ENCODE measurements at places on chromosomes 2 and 18.

- DNase-seq = no peak
Measured at GRCh38 chr2:57160976-57161375, 885.6 kb upstream of the VRK2 start.

GRCh38 chr2:182447863-182448262 is 21.0 kb upstream of the PDE1A start:
- no peak for DNase-seq

DNA sequence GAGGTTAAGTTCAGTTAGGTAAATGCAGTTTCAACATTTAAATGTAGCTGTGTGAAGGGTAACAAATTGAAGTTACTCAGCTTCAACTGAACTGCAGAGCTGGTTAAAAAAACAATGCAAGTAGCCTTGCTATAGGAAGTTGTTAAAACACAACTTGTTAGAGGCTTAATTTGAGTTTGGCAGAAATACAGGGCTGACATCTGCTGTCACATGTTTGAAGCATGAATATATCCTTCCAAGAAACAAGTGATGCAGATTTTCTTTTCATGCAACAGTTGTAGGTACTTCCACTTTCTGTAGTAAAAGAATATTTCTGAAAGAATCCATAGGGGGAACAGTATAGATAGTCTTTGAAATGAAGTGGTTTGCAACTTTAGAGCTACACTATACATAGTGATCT is 208.7 kb upstream of the RASGRP3 start:
- no peak for DNase-seq

DNA sequence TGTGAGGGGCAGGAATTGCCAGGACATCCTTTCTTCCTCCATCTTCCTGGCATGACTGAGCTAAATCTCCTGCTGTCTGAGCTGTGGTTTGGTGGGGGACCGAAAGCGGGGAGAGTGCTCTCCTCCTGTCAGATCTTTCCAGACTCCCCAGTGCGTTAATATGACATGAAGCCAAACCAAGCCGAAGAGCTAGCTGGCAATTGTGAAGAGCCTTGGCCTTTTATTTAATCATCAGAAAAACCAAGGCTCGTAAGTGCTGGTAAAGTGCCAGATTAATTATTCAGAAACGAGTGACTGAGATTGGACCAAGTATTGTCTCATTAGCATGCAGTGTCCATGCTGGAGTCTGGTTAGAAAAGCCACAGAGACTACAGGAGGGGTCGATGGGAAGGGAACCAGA is 14.5 kb upstream of the LRPPRC start:
- no peak for DNase-seq

DNA sequence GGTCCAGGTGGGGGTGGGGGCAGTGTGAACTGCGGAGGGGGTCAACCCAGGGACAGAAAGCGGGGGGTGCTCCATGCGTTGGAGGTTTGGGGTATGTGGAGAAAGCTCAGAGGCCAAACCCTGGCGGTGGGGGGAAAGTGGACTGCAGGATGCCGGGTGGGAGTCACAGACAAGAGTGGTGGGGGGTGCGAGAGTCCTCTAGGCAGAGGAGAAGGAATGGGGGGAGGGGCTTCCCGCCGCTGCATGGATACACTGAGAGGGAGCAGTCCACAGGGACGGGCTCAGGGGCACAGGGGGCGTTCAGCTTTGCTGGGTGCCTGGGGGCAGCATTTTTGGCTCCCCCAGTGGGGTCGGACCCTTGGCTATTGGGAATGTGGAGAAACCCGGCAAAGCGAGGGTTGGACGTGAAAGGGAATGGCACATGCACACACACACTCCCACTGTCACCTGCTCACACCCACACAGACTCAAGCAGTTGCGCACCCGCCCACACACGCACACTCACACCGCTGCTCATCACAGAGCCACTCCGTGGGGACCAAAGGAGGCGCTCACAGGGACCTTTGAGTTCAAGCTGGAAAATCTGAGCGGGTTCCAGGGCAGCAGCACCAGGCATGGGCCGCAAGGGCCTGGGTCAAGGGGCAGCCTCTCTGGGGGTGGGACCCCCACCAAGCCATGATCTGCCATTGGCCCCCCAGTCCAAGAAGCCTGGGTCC is 7.7 kb downstream of the GBX2 start:
- DNase-seq = no peak

DNA sequence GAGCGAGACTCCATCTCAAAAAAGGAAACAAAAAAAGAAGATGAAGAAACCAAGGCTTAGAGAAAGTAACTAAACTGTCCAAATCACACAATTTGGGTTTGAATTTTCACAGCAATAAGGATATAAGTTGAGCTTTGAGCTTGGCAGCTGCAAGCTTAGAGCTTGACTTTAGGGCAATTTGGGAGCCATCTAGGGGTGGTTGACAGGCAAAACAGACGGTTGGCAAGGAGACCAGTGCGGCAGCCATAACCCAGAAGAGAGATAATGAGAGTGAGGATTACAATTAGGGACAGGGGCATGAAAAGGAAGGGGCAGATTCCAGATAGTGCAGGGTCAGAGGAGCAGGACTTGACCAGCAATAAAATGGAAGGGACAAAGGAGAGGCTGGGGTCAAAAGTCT is 382.2 kb upstream of the HNRNPA3 start:
- no peak for DNase-seq

DNA sequence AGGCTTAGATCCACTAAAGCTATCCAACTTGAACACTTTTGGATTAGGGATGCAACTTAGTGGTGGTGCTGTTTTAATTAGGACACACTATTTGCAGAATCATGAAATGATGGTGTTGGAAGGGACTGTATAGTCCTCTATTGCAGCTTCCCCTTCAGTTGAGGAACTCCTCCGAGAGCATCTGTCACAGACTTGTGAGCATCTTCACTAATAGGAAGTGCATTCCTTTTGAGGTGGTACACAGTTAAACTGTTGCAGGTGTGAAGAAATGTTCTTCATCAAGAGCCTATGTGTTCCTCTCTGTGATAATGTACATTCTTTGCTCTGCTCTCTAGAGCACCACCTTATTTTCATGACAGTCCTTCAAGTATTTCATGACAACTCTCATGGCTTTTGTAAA is 197.4 kb downstream of the CAMKMT start:
- DNase-seq = no peak

- peak; percentile 74 for DNase-seq
Measured at GRCh38 chr2:218216674-218217359, at the start of gene ARPC2. Gene ARPC2 (plus strand): TSS chr2:218217189. CDS start chr2:218217471, 282 bp downstream.

- DNase-seq = peak; percentile 56
Measured at GRCh38 chr2:31297751-31298150, 63.8 kb downstream of the EHD3 start.

DNA sequence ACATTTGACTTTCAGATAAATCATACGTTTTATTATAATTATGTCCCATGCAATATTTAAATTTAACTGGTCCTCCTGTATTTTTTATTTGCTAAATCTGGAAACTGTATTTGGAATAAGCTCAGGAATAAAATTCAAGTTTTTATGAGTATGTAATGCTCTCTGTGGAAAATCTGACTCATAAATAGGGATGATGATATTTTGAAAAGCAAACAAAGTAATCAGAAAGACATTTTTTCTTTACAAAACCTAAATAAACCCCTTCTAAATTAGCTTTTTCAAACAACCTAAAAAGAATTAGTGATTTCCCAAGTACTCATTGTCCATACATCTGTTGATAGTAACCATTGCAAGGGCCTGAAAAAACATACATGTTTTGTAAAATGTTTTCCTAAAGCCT is 41.1 kb downstream of the ASB1 start:
- DNase-seq = no peak

GRCh38 chr2:180985771-180986395 is 5.5 kb downstream of the UBE2E3 start:
- DNase-seq = no peak

- no peak for DNase-seq
Measured at GRCh38 chr18:48784656-48785055, 166.1 kb downstream of the SMAD7 start.

DNA sequence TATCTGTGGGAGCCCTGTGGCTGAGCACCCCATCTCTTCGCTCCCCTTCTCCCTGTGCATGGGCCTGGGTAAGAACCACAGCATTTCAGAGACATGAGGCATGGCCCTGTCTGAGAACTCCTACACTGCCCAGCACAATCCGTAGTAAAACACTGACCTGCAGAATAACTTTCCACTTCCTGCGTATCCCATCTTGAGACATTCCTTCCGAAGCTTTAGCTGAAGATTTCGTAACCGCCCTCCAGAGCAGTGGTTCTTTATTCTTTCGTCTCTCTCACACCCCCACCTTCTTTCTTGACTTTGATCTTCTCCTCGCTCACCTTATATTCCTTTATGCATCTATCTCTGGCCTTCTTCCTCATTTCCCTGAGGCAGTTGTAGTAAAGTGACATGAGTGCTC is 381.1 kb downstream of the HRH4 start:
- DNase-seq = no peak

DNA sequence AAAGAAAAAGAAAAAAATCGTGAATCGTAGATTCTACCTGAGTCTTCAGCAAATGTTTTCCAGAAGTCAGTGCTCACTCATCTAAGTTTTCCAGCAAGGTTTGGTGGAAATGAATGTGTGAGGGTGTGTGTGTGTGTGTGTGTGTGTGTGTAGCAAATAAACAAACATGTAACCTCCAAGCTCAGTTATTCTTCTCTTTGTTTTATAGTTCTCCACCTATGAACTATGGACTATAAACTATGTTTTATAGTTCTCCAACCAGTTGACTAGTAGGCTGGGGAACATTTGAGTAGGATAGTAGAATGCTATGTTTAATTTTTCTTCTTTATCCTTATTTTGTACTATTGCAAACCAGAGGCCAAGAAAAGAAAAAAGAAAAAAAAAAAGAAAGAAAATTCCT is 44.6 kb upstream of the SERPINE2 start:
- DNase-seq = no peak

DNA sequence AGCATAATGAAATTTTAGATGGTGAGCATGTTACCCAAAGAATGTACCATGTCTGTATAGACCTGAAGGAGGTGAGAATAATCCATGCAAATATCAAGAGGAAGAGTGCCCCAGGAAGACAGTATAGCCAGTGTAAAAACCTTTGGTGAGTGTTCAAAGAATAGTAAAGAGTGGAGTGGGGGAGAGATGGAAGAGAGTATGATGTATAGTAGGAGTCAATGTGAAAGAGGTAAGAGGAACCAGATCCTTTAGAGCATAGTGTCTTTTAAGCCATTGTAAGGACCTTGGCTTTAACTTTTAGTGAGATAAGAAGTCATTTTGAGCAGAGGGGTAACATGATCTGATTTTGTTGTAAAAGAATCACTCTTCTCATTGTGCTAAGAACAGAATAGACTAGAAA is 1052.3 kb upstream of the ZEB2 start:
- DNase-seq = no peak

DNA sequence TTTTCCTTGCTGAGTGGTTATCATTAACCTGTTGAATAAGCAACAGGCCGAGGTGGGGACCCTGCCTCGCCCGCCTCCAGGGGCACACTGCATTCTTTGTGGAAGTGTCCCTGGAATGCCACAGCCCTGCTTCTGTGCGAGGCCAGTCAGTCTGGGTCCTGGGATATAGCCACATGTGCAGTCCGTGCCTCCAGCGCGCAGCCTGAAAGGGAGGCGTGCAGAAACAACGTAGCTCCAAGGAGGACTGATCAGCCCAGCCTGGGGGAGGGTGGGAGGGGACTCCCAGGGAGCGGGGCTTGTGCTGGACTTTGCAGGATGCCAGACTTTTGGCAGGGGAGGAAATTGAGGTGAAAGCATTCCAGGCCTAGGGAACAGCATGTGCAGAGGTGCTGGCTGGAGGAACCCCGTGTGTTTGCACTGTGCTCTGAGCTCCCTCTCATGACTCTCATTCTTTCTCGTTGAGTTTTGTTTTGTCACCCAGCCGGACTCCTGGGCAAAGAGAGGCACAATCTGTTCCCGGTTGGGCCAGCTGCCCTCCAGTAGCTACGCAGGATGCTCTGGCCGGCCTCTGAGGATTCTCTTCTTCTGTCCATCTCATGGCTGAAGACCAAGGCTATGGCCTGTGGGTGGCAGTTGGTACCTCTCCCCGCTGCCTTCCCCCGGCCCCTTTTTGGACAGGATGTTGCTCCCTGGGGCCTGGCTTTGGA is 39.7 kb downstream of the HPCAL1 start:
- no peak for DNase-seq

DNA sequence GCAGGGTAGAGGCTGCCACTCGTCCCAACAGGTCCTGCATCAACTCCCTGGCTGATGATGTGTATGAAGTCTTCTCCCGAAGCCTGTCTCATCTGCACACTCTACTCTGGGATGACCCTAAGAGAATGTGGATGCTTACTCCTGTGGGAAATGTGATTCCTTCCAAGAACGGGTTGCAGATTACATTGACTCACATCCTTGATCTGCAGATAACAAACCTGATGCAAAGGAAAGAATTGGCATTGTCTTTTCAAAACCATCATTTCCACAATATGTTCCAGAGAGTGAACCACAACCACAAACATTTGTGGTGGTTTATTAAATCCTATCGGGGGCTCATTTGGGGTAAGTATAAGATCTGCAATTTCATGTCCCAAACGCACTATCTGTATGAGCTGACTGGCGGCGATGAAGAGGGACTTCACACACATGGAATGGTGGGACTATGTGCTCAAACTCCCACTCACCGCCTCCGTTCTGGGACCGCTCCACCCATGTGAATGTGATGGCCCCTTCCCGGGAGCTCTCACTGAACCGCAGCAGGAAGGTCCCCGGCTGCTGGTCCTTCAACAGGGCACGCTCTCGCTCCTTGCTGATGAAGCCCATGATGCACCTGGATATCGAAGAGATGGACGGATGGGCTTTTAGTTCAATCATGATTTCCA is 35.5 kb downstream of the STAT1 start:
- DNase-seq = no peak

- DNase-seq = no peak
Measured at GRCh38 chr2:11009891-11010290, 98.2 kb downstream of the KCNF1 start.

DNA sequence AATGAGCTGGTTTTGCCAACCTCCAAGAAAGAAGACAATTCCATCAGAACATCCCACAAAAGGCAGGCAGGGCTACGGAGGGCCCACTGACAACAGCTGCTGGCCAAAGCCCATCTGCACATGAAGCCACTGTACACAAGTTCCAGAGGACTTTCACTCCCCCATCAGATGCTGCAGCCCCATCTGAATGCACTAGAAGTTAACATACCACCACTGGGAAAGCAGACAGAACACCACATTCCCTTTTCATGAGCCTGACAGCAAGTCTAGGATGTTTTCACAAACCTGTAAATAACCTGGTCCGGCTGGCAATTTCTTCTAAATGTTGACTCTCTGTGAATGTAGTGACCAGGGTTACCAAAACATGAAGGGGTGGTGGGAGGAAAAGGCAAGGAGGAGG is 41.5 kb downstream of the CCBE1 start:
- DNase-seq = no peak

- no peak for DNase-seq
Measured at GRCh38 chr2:74564222-74564621, 9.7 kb downstream of the DOK1 start.
